HT1080 (cell line): ENCODE measurements at places on chromosomes 1 and 21.

DNA sequence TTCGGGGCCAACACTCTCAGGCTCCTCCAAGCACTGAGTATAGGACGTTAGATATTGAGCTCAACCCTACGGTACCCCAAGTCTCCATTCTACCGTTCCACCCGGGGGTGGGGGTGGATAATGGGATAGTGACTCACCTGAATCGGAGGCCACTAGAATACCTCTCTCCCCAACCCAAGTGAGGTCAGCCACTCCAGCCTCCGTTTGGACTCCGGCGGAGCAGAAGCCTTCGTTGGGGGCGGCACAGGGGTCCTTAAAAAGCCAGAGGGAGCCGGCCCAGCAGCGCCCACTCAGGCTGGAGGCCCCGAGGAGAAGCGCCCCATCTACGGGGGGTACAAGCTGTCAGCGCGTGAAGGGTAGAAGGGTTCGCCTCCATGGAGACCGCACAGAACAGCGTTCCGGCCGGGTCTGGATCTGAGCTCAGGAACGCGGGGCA is 556 bp downstream of the WDR77 start:
- DNase-seq = peak; percentile 13

DNA sequence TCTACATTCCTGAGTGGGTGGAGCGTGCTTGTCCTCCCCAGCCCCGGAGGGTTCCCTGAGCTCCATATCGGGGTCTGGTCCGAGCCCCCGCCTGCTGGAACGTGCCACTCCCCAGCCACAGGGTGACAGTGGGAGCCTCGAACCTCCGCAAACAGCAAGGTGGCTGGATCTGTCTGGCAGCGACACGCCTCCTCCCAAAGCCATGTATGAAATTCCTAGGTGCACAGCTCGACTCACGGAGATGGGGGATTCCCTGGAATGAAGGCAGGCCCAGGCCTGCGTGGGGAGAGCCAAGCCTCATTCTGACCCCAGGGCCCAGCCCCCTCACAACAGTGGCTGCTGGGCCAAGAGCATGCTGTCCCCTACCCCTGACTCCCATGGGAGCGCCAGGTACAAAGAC is 32.9 kb downstream of the TP73 start:
- DNase-seq = no peak

- DNase-seq = peak; percentile 75
Measured at GRCh38 chr1:40662864-40663263, 2.6 kb downstream of the RIMS3 start.

GRCh38 chr1:35577071-35577998 is 4.2 kb downstream of the TFAP2E start:
- DNase-seq = no peak

- no peak for DNase-seq
Measured at GRCh38 chr1:191969290-191969689, 189.0 kb upstream of the RGS18 start.

- peak; percentile 16 for DNase-seq
Measured at GRCh38 chr1:85188530-85188929, 12.3 kb downstream of the SYDE2 start.
